ENCODE measurements at places on chromosomes 5 and 9. TPM values are rescaled to one million over a fixed set of nuclear protein-coding genes. Genes with fewer than 3 reads are reported as not detected.

DNA sequence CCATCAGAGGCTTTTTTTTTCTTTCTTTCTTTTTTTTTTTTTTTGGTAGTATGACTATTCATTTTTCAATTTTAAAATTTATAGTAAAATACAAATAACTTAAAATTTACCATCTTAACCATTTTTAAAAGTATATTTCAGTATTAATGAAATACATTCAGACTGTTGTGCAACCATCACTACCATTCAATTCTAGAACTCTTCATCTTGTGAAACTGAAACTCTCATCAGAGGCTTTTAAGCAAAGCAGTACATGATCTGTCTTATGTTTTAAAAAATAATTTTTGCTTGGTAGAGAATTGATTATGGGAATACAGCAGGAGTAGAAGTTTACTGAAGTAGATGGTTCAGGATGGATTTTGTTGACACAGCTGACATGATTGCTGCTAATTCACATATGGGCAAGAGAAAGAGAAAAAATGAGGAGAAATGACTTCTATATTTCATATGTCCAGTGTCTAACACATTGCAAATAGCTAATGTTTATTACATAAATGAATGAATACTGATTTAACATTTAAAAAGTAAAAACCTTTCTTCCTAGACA lies 13.4 kb downstream of the ELOVL7 start:
- no peaks in the 10 kb centered on the region for H3K27me3 ChIP-seq
- no peak overlapping the region for H3K27ac ChIP-seq
- H3K36me3 ChIP-seq = no peaks in the 10 kb centered on the region
- no peak overlapping the region for H3K4me3 ChIP-seq

GRCh38 chr5:75031366-75031765 lies 21.0 kb downstream of the GCNT4 start:
- H3K4me3 ChIP-seq = no peak overlapping the region
- H3K4me1 ChIP-seq = peaks cover 15% of the 10 kb centered on the region
- H3K36me3 ChIP-seq = no peaks in the 10 kb centered on the region
- H3K27me3 ChIP-seq = no peaks in the 10 kb centered on the region
- no peak overlapping the region for H3K27ac ChIP-seq

GRCh38 chr9:138016406-138017187 lies 139.0 kb downstream of the CACNA1B start:
- H3K4me3 ChIP-seq = no peak overlapping the region
- no peaks in the 10 kb centered on the region for H3K4me1 ChIP-seq
- no peak overlapping the region for H3K27ac ChIP-seq
- DNase-seq = no peak
- no peaks in the 10 kb centered on the region for H3K36me3 ChIP-seq

DNA sequence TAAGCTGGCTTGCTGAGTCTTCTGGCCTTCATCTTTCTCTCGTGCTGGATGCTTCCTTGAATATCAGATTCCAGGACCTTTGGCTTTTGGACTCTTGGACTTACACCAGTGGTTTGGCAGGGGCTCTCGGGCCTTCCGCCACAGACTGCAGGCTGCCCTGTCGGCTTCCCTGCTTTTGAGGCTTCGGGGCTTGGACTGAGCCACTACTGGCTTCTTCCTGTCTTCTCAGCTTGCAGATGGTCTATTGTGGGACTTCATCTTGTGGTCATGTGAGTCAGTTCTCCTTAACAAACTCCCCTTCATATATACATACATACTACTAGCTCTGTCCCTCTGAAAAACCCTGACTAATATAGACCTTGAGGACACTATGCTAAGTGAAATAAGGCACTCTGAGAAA lies 78.3 kb upstream of the SSBP2 start:
- H3K27me3 ChIP-seq = no peaks in the 10 kb centered on the region
- DNase-seq = no peak
- no peak overlapping the region for H3K27ac ChIP-seq
- H3K4me3 ChIP-seq = no peak overlapping the region

GRCh38 chr5:156834916-156835315 lies 15.2 kb upstream of the PPP1R2B start:
- no peaks in the 10 kb centered on the region for H3K4me1 ChIP-seq
- H3K4me3 ChIP-seq = no peak overlapping the region
- H3K36me3 ChIP-seq = no peaks in the 10 kb centered on the region
- peaks cover 18% of the 10 kb centered on the region for H3K27me3 ChIP-seq
- DNase-seq = no peak
- no peak overlapping the region for H3K27ac ChIP-seq

GRCh38 chr5:67265951-67266350 lies 69.4 kb upstream of the CD180 start:
- no peaks in the 10 kb centered on the region for H3K4me1 ChIP-seq
- H3K27me3 ChIP-seq = no peaks in the 10 kb centered on the region
- no peak overlapping the region for H3K27ac ChIP-seq
- DNase-seq = no peak
- no peak overlapping the region for H3K4me3 ChIP-seq
- no peaks in the 10 kb centered on the region for H3K36me3 ChIP-seq

DNA sequence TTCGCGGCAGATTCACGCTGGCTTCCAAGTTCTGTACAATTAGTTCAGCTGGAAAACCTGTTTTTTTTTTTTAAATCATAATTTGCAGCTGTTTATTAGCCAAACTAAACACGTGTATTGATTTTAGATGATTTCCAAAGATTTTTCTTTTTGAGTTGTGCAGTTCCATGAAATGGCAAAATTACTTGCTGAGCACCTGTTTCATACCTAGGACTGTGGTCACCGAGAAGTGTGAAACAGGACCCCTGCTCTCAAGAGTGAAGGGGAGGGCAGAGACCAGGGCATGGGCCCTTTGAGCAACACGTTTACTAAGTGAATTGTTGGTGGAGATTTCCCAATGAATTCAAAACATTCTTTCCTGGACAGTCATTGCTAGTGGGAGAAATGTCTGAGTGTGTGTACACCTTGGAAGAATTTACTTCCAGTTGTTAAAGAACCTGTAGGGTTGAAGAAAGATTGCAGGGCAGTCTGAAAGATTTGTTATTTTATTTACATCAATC lies 688 bp downstream of the SNX24 start:
- H3K27ac ChIP-seq = peak overlapping the region; percentile 43
- H3K27me3 ChIP-seq = no peaks in the 10 kb centered on the region
- peak overlapping the region; percentile 84 for H3K4me3 ChIP-seq
- H3K36me3 ChIP-seq = no peaks in the 10 kb centered on the region

- no peaks in the 10 kb centered on the region for H3K27me3 ChIP-seq
- H3K4me1 ChIP-seq = no peaks in the 10 kb centered on the region
These were observed 80.1 kb downstream of the NLN start for GRCh38 chr5:65802080-65802479.

DNA sequence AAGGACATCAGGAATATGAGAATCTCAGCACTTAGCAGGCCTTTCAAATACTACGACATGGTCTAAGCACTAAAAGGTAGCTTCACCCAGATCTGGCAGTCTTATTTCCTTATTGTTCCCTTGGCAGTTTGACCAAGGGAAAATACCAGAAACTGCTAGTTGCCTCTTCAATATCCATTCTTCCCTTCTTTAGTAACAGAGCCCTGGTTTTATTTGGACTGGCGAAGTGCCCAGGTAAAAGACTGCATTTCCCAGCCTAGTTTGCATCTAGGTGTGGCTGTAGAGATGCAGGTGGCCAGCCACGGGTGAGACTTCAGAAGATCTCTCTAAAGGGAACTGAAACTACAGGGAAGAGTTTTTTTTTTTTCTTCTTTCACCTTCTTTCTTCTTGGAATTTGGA lies 21.6 kb downstream of the DMRT2 start:
- peak overlapping the region; percentile 25 for H3K27ac ChIP-seq
- peak; percentile 68 for DNase-seq

DNA sequence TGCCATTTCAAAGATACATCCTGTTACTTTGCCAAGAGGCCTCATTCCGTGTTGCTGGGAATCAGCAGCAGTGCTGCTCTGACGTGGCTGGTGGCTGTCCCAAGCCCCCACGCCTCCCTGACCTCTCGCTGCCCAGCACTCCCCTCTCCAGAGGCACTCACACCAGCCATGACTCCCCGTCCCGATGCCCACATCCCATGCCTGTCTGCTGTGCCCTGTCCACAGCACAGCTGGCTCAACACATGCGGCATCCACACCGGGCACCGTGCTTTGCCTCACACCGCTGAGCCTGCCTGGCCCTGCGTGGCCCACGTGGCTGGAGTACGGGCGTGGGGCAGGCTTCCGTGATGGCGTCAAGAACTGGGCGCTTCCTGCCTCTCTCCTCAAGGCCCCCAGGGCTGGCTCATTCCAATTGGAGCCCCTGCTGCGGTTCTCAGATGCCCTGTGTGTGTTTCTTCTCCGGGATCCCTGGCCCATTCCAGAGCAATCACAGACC lies 7.8 kb upstream of the LCN1 start:
- no peak overlapping the region for H3K4me3 ChIP-seq
- no peaks in the 10 kb centered on the region for H3K36me3 ChIP-seq
- H3K27me3 ChIP-seq = no peaks in the 10 kb centered on the region
- no peak for DNase-seq

Gene COL15A1
- 0.04 TPM for total RNA-seq

Gene DCAF12
- total RNA-seq = 16.1 TPM

Gene ADGRV1
- total RNA-seq = 22.7 TPM

Gene SH3GL2
- 2.9 TPM for total RNA-seq

Gene BNC2
- total RNA-seq = 11.7 TPM

Gene GBGT1
- total RNA-seq = not detected

Gene TAL2
- not detected for total RNA-seq

Gene CNTNAP3
- 26.3 TPM for total RNA-seq

Gene NUTM2G
- total RNA-seq = not detected
